AG10803 (cell line): ENCODE measurements at places on chromosomes 5 and 9.

GRCh38 chr9:123426406-123426805, 70.4 kb downstream of the CRB2 start:
- no peak for DNase-seq

DNA sequence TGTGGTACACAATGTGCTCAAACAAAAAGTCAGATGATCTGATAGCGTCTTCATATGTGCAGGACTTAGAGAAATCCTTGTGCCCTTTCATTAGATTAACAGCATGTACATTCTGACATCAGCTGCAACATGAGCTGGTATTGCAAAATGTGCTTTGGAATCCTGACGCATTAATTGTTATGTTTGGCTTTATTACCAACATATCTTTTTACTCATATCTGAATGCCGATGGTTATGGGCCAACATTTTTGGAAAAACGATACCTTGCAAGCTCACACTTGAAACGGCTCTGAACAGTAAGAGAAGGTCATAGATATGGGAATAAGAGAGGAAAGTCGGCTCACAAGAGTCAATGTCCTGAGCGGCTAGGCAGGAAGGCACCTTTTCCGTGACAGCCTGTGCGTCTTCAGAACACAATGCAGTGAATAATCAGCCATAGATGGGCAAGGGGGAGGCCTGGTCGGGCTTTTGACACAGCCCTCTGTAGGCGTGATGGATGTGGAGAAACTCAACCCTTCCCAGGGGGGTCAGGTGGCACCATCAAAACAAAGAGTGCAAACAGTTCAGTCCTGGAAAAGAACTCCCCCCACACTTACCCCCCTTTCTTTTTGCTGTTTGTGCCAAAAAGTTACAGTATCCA, 36.4 kb upstream of the GAS1 start:
- peak; percentile 69 for DNase-seq

GRCh38 chr5:132090107-132090506, 16.5 kb downstream of the CSF2 start:
- peak; percentile 95 for DNase-seq

DNA sequence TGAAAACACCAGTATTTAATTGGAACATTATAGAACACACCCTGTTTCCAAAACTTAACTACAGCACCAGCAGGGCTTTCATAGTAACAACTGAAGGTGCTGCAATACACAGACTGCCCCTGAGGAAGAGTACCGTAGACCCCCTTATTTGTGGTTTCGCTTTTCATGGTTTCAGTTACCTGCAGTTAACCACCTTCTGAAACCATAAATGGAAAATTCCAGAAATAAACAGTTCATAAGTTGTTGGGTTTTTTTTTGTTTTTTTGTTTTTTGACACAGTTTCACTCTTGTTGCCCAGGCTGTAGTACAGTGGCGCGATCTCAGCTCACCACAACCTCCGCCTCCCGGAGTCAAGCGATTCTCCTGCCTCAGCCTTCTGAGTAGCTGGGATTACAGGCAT, 9.5 kb upstream of the GLDC start:
- DNase-seq: no peak

DNA sequence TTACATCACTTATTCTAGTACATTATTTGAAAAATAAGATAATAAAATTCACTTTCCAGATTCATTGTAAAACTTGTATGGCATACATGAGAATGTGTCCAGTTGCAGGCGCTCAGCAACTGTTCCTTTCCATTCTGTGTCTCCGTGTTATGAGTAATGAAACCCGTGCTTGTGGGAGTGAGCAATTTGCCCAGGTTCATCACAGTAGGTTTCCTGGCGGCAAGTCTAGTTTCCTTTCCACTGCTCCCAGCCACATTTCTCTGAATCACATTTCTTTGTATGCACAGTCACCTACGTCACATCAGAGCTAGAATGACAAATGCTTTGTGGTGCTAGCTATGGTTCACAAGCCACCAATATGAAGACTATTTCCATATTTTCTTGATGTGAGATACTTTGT, 39.9 kb downstream of the MOCS2 start:
- peak; percentile 74 for DNase-seq

DNA sequence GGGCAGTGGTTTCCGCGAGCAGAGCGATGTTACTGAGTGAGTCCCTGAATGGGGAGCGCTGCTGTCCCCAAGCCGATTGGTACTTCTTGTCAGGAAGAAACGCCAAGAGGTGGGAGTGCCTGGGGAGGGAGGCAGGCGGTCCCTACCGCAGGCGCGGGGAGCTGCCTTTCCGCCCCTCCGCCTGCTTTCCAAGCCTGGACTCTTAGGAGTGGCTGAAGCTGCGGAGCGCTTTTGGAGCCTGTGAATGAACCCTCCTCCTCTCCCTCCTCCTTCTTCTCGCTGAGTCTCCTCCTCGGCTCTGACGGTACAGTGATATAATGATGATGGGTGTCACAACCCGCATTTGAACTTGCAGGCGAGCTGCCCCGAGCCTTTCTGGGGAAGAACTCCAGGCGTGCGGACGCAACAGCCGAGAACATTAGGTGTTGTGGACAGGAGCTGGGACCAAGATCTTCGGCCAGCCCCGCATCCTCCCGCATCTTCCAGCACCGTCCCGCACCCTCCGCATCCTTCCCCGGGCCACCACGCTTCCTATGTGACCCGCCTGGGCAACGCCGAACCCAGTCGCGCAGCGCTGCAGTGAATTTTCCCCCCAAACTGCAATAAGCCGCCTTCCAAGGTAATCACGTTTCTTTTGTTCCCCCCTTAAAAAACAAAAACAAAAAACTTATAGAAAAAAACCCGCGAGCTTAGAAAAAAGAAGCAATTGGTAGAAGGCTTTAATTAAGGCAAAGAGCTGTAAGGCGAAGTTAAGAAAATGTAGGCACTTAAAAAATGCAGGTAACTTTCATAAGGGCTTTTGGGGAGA, at the start of gene VCAN:
Gene VCAN, plus strand, starts transcription at position 340 of the 808 bp plus-strand sequence. CDS start 11,775 bp downstream, outside the sequence.
- peak; percentile 89 for DNase-seq

- no peak for DNase-seq
Measured at GRCh38 chr9:4126996-4127395, 172.9 kb downstream of the GLIS3 start.

- DNase-seq: no peak
Measured at GRCh38 chr5:79059674-79060073, 9.8 kb downstream of the DMGDH start.

- peak; percentile 65 for DNase-seq
Measured at GRCh38 chr5:147481874-147482705, 27.8 kb downstream of the DPYSL3 start.

DNA sequence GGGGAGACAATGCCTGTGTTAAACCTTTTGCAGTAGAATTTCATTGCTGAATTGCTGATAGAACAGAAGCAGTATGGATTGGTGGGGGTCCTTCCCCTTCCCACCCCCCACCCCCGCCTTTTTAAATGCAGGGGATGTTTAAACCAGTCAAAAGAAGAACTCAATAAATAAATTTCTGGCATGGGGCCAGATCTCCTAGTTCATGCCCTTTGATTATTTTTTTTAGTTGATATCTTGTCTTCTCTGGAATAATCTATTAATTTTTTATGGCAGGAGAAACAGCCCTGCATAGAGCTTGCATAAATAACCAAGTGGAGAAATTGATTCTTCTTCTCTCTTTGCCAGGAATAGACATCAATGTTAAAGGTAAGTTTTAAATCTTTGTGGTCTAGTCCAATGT, 72.8 kb downstream of the SLF1 start:
- no peak for DNase-seq

DNA sequence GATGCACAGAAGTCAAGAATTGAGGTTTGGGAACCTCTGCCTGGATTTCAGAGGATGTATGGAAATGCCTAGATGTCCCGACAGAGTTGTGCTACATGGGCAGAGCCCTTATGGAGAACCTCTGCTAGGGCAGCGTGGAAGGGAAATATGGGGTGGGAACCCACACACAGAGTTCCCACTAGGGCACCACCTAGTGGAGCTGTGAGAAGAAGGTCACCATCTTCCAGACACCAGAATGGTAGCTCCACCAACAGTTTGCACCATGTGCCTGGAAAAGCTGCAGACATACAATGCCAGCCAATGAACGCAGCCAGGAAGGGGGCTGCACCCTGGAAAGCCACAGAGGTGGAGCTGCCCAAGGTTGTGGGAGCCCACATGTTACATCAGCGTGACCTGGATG, 104.5 kb downstream of the STK32A start:
- DNase-seq: no peak

DNA sequence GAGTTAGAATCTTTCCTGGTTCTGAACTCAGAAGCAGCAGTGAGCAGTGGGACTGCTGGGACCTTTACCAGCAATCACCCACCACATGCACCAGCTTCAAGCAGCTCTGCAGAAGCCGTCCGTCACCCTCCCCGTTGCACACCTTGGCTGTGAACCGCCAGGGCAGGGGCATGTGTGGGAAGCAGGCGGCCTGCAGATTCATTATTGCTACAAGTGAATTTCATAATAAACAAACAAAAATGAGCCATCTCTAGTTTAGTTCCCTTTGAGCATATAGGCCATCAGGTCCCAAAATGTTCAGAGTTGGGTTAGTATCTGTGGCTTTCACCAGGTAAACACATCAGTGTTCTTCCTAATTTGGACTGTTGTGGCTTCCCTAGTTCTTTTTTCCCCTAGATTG, 17.5 kb downstream of the PALM2AKAP2 start:
- DNase-seq: no peak

GRCh38 chr5:116652196-116652729, 77.6 kb upstream of the SEMA6A start:
- peak; percentile 35 for DNase-seq

DNA sequence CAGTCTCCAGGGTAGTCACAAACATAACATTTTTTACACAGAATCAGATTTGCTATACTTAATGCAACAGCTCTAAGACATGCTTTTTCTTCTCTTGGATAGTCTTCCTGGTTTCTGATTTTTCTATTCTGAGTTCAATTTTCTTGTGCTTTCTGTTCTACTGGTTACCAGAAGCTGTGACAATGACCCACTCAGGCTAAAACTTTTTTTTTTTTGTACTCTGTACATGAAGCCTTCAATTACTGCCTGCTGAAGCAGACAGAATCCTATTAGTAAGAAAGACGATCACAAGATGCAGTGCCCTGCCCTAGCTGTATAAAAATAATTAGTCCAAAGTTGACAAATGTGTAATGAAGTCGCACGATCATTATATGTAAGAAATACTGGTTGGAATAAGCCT, 231.1 kb upstream of the TBCA start:
- DNase-seq: no peak

- peak; percentile 63 for DNase-seq
Measured at GRCh38 chr9:36208521-36209253, 18.0 kb downstream of the CLTA start.

- DNase-seq: no peak
Measured at GRCh38 chr5:177294632-177295031, 8.9 kb downstream of the RAB24 start.

GRCh38 chr9:70962761-70963440, 158.5 kb downstream of the TRPM3 start:
- peak; percentile 21 for DNase-seq

- peak; percentile 82 for DNase-seq
Measured at GRCh38 chr5:42949348-42950115, 90.6 kb downstream of the ANXA2R start.

- no peak for DNase-seq
Measured at GRCh38 chr9:98602839-98603500, 105.8 kb downstream of the GABBR2 start.

GRCh38 chr5:72358925-72359324, 38.8 kb downstream of the PTCD2 start:
- no peak for DNase-seq

DNA sequence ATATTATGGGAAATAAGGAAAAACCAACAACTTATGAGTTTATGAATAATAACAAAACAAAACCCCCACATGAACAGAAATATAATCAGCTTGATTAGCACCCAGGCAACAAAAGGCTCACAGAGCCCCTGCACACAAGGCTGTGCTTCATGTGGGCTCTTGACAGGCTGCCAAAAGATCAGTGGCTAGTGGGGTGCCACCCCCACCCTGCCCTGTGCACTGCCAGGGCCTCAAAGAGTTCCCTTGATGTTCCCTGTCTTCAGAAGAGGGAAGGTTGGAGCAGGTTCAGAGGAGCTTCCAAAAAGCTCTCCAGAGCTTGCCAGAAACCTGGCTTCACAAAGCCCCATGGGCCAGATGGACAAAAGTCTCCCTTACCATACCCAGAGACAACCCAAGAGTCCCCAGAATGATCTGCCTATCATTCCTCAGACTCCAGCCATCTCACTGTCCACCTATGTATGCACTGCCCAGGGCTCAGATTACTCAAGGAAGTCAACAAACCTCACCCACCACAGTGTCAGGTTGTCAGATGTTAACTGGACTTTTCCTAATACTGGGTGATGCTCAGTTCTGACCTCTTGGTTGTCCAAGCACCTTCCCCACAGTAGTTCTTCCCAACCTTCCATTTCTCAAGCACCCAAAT, 87.5 kb downstream of the SIL1 start:
- DNase-seq: no peak

DNA sequence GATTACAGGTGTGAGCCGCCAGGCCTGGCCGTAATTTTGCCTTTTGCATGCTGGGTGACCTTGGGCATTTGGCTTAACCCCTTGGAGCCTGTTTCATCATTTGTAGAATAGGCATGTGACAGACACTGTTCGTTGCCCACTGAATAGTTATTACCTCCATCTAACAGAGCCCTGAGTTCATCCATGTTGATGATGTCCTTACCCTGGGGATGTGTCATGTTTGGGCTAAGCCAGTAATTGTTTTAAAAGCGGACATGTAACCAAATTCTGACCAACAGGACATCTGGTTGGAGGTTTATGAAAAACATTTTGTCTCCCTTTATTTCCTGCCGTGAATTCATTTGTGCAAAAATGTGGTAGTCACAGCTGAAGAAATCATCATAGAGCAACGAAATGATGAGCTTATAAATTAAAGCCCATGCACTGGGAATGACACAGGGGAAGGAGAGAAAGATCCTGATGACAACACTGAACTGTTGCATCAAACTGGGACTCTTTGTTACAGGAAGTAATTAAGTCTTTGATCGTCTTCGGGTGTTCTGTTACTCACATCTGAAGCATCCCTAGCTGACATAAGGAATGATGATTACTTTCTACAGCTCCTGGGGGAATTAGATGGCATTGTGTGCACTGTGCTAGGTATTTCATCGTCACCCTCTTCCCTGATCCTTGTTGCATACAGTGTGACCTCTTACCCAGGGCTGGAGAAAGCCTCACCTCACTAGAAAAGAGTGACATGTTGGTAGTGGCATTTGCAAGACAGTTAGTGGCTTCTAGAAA, 117.8 kb downstream of the FGF18 start:
- DNase-seq: peak; percentile 60

DNA sequence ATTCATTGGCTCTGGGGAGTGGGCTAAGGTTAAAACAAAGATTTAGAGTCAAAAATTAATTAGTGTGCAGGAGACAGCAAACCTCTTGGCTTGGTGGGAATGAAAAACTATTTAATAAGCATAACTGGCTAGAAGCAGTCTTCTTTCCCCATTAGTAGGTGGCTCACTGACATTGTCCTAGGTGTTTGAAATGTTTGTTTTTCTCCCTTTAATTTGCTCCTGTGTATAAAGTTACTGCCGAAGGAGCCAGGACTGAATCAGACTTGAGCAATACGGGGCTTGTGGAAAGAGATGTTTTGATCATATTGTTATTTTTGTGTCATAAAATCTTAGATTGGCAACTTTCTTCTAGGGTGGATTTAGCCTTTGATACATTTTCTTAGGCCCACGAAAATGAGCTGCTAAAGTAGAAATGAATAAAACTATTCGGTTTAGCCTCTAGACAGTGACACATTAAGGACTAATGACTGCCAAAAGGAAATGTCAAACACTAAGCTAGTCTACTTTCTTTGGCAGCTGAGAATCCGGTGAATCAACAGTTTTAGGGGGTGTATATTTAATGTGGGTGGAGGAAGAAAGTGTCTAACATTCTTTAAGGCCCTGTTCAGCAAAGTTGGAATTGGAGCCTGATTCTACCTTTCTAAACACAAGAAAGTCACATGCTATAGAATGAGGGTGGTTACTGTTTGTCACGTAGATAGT, 30.2 kb downstream of the LRRTM2 start:
- peak; percentile 76 for DNase-seq

- DNase-seq: no peak
Measured at GRCh38 chr5:104171958-104172690, 609.5 kb upstream of the NUDT12 start.
